ENCODE measurements at places on chromosomes 1 and 21. TPM values are rescaled to one million over a fixed set of nuclear protein-coding genes. Genes with fewer than 3 reads are reported as not detected.

NCAM2 gene
- 0.95 TPM for total RNA-seq

ANGPTL7 gene
- 2.8 TPM for total RNA-seq

CD247 gene
- not detected for total RNA-seq

MTARC2 gene
- 4.7 TPM for total RNA-seq

PLPPR4 gene
- total RNA-seq = 4.6 TPM

TRABD2B gene
- 1.7 TPM for total RNA-seq

IGSF21 gene
- 0.68 TPM for total RNA-seq

OR2T35 gene
- total RNA-seq = not detected

CLIC4 gene
- 76.3 TPM for total RNA-seq

GADD45A gene
- total RNA-seq = 25.4 TPM

OPTC gene
- total RNA-seq = not detected

ZNF683 gene
- not detected for total RNA-seq

SPRR2B gene
- total RNA-seq = 3.3 TPM

L1TD1 gene
- total RNA-seq = not detected

Data from suprapubic skin (tissue), 4 donors.